NCI-H1417 treated with DMSO at 0.1 percent for 48 hours (cell line): ENCODE measurements at places on chromosomes 13 and 19.

DNA sequence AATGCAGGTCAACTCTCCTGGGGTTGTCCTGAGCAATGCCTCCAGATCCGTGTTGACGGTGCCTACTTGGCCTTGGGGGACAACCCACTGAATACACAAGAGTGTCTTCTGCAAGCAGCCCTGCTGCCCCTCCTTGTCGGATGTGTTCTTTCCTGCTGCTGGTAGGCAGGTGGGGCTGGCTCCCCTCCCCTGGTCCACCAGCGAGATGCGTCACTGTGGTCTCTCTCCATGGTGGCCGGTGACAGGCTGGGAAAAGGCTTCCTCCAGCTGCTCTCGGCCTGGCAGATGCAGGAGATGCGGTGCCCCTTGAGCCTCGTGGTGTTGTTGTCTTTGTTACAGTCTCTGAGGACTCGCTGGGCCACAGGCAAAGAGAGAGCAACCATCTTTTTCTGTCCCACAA is 84.9 kb downstream of the RGCC start:
- no peak for DNase-seq

- DNase-seq, result no peak
Observed at GRCh38 chr13:44021422-44021821, 141.7 kb downstream of the LACC1 start.

GRCh38 chr13:33380487-33381079 is 95.0 kb upstream of the STARD13 start:
- DNase-seq, result no peak

DNA sequence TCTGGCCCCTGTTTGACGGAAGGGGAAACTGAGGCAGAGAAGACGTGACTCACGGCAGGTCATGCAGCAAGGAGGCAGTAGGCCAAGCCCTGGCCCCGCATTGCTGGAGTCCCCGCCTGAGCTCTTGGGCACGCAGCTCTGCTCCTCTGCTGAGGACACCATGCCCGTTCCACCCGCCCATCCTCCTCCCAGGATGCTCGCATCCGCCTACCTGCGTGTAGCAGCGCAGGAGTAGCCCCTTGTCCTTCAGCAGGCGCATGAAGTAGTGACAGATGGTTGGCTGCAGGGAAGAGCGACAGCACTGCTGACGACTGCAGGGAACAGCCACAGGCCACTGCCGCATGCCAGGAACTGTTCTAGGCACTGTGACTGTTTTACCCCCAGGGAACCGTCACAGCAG is 10.5 kb downstream of the SIRT2 start:
- DNase-seq, result no peak

DNA sequence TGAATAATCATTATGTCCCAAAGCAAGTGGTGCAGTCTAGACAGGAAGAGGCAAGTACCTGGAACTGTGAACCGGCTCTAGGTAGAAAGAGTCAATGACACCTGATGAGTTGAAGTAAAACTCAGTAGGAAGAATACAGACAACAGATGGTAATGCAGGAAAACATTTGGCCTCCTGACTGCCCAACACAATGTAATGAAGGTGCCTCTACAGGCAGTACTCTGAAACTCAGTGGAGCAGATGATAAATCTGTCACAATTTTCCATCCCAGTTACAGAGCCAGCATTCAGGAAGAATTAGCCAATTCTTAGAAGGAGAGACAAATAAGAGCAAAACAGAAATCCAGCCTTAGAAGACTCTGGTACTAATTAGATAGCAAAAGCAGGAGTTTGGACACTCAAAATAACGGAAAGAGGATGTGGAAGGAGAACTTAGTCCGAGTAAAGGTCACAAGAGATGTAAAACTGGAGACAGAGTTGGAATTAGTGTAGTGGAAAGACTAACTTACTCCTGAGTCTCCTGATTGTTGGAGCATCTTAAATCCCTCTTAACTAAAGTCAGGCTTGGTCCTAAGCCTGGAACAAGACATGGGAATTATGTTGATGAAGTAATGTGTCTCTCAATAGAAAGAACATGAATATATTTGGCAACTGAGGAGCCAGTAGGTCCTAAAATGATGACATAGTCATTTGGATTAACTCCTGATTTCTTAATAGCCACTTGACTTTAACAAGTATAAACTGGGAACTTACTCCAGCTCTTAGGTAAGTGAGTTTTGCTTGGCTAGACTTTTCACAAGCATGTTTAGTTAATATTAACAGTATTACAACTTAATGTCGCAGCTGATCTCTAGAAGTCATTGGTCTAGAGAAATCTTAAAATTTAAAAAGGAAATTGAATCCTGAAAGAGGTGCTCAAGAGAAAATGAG is 457.3 kb upstream of the MIR17HG start:
- no peak for DNase-seq

DNA sequence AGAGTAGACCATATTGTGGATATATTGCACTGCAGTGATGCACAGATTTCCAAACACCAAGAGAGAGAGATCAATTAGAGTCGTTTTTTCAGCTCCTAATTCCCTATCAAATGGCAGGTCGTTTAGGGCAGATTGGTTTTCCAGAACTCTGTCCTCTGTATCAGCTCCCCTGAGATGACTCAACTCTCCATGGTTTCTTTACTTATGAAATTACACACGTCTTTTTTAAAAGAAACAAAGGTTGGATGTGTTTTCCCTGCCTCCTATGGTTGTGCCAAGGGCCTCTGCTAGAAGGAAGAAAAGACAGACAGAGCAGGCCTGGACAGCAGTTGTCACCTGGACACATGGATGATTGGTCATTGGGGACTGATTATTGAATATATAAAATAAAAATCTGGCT is 478.1 kb upstream of the NBEA start:
- DNase-seq, result no peak

GRCh38 chr13:44425041-44425814 is 51.6 kb downstream of the SERP2 start:
- DNase-seq, result no peak

DNA sequence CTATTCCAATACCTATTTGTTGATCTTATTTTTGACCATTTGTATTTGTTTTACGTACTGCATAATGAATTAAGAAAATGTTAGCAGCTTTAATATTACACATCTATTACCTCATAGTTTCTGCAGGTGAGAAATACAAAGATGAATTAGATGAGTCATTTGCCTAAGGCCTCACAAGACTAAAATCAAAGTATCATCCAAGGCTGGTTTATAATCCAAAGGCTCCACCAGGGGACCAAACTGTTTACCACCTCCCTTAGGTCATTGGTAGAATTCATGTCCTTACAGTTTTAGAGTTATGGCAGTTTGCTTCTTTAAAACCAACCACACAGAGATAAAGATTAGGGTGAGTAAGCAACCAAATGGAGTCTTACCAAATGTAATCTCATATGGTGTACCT is 848.1 kb downstream of the SLITRK6 start:
- DNase-seq, result no peak

DNA sequence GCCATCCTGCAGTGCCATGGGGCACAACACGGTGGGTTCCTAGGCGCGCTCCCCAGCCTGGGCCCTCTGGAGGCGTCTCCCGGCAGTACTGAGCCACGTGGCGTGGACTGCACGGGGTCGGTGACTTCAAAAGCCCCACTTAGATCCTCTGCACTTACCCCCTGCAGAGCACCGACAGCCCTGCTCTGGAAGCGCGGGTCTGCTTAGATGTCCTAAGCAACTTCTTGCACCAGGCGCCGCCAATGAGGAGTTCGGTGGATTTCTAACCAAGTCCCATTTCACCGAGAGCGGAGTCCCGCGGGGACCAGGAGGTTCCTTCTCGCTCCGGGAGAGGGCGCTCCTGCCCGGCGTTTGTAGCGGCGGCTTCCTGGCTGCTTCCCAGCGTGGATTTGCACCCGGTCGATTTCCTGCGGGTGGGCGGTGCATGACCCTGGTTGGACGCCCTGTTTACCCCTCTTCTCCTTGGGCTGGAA is 25.2 kb upstream of the ZNF845 start:
- no peak for DNase-seq

DNA sequence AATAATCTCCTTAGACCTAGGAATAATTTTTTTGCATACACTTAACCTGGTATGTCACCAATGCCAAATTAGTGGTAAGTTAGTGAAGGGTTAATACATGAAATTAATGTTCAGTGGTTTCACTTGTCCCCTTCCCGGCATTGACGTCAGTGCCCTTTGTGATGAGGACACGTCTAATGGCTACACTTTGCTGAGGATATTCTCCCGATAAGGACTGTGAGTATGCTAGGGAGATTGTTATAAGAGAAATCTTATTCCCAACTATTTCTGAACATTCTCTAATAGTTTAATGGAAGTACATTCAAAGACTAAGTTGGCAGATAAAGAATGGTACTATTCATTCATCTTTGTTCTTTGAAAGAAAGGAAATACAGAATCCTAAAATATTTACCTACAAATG is 102.4 kb downstream of the TNFRSF19 start:
- DNase-seq, result no peak

GRCh38 chr13:83214452-83214851 is 667.8 kb downstream of the SLITRK1 start:
- no peak for DNase-seq

- no peak for DNase-seq
Observed at GRCh38 chr19:45587873-45588272, 3.3 kb upstream of the OPA3 start.

- DNase-seq, result no peak
Observed at GRCh38 chr13:105333416-105333815, 1202.0 kb downstream of the EFNB2 start.

- no peak for DNase-seq
Observed at GRCh38 chr13:113109151-113110047, 3.8 kb downstream of the F7 start.

GRCh38 chr19:50721441-50722137 is 1.6 kb upstream of the CLEC11A start:
- DNase-seq, result no peak

GRCh38 chr13:93147946-93148345 is 78.7 kb upstream of the GPC6 start:
- no peak for DNase-seq

GRCh38 chr19:51713319-51714285 is 10.2 kb downstream of the HAS1 start:
- no peak for DNase-seq

DNA sequence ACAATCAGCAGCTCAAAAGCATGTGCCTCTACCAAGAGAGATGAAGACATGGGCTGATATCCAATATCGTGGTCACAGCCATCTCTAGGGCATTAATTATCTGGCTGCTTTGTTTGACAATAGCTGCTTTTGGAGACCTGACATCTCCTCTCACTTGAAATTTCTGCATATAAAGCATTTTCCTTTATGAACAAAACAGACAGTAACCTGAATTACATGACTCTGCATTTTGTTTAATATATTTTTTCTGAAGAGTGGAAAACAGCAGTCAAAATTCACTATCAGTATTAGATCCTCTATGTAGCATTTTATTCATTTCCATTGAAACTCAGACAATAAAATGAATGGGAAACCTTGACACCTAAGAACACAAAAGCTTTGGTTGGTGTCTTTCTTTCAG is 42.4 kb upstream of the ESD start:
- DNase-seq, result no peak

DNA sequence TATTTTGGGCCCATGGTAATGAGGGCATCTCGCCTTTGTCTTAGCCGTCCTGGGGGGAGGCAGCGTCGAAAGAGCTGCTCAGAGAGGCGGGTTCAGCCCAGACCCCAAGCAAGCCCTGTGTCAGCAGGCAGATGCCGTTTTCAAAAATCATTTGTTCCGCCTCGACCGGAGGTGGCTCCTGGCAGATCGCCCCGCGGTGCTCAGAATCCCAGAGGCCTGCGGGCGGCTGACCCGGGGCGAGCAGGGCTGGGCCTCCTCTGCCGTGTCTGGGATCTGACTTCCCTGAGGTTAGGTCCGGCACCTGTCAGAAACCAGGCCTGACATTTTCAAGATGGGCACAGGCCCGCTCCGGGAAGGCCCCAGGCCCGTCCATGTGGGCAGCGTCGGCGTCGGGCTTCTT is 36.1 kb downstream of the CRTC1 start:
- no peak for DNase-seq

- no peak for DNase-seq
Observed at GRCh38 chr19:2511991-2512390, 36.1 kb downstream of the GADD45B start.

DNA sequence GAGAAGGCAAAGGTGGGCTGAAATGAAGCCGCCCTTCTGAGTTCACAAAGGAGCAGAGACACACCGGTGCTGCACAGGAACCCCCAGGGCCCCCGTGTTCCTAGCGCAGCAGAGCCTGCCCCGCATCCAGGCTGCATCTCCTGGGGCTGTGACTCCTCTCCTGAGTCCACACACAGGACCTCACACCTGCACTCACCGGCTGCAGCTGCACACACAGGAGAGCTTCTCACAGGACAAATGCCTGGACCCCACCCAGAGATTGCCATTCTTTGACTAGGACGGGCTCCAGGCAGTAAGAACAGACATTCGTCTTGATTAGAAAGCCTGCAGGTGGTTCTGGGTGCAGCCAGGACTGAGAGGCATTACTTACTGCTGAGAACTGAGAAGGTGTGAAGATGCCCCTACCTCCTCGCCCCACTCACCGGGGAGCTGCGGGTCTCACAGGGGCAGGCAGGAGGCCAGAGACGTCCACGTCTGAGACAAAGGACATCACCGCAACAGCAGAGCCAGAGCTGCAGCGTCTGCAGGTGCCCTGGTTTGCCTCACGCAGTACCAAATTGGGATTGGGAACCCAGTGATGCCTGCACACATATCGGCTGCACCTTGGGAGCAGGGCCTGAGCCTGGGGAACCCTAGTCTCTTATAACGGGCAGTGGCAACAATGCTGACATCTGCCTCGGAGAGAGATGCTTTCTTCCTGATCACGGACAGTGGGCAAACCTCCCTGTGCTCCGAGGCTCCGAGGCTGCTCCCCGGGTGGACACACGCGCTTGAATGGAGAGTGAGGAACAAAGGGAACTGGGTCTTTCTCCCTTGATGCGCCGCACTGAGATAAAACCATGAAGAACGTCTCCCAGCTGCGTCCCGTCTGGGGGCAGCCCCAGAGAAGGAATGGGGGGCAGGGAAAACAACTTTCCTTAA is 50.4 kb downstream of the RASA3 start:
- no peak for DNase-seq

DNA sequence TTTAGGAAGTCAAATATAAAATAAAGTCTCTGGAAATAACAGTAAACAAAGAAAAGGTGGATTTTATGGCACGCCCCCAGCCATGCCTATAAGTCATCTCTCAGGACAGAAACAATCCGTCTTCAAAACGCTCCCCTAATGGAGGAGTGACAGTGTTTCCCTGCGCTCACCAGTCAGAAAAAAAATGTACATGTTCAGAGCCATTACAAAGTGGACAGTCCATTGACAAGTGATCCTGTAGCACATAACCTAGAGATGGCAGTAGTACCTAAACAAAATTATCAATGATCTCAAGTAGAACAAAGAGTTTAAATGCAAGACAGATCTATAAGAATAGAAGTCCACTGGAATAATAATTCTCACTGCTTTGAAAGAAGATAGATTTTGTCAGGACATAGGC is 891.7 kb upstream of the MIR17HG start:
- DNase-seq, result no peak
